ENCODE measurements at places on chromosomes 12 and 14.

- DNase-seq: no peak
These were observed 29.3 kb downstream of the SLC7A8 start for GRCh38 chr14:23153851-23154796.

DNA sequence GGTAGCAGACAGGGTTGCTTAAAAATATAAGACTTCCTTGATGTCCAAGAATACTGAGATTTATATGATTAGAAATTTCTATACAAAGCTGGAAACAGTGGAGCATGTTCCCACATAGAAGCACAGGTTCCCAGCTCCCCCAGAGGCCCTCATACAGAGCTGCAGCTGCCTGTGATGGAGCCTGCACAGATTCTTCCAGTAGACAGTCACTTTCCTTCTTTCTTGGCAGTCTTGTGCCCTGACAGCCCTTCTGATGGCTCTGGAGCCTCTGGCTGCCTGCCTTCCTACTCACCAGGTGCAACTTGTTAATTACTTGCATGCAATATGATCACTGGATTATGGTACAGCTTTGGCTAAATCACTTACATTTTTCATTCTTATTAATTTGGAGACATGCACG, 44.4 kb downstream of the BICD1 start:
- DNase-seq: peak; percentile 73

DNA sequence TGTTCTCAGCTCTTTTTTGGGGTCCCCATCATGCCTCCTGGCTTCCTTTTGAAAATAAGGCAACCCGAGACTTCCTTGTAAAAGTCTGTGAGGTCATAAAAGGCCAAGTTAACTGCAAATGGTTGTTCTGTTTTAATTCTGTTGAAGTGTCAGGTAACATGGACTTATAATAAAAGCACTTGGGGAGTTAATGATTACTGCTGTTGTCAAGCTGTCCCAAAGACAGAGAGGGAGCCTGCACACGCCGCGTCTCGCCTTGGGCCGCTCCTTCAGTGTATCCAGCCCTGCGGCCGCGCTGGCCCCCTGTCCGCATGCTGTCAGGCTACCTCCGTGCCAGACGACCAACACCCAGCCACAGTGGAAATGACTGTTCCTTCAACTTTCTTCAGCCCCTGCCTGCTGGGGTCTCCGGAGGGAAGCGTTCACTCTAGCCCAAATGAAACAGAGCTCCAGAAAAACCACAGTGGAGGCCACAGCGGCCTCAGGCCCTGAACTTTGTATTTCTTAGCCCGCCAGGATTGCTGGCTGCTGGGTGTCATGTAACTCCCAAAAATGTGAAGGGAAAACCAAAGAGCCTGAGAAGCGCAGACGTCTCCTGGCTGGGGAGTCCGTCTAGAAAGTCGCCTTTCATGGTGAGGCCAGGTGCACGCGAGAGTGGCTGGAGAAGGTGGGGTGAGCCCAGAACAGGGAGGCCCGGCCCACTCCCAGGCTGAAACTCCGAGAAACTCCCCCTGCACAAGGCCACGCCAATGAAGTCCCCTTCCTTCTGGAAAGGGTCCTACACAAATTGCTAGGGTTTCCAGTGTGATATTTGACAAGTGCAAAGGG, 189.1 kb downstream of the ZFP36L1 start:
- peak; percentile 10 for DNase-seq

GRCh38 chr14:87838931-87839330, 154.1 kb downstream of the GALC start:
- no peak for DNase-seq

GRCh38 chr14:41120402-41120801, 486.3 kb upstream of the LRFN5 start:
- DNase-seq: no peak

DNA sequence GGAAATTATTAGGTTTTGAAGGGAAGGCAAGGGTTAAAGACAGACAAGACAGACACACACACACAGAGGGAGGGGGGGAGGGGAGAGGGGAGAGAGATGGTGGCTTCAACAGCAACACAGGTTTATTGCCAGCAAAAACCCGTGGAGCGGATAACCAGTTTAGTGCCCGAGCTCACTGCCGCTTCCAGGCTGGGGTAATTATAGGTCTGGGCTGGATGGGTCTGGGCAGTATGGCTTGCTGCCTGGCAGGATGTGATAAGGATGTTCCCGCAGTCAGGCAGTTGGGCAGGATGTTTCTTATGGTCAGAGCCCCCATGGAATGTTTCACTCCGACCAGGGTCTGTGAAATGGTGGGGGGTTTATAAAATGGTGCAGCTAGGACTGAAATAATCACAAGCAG, 4.4 kb upstream of the TDRD9 start:
- DNase-seq: no peak

GRCh38 chr12:48069241-48069640, 36.6 kb downstream of the SENP1 start:
- DNase-seq: no peak

DNA sequence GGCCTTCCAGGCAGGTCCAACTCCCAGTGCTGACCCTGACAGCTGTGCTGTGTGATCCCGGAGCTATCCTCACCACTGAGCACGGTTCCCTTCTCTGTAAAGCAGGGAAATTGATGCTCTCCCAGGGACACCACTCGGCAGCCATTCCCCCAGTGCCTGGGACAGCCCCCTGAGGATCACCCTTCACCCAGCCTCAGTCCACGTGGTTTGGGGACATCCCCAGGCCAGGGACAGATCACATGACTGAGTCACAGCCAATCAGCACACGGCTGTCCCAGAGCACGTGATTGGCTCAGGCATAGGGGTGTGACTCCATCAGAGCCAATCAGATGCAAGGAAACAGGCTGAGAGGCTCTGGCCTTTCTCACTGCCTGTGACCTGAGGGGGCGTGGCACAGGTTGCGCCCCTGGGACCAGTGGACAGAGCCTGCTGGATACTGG, 68.8 kb upstream of the SFSWAP start:
- no peak for DNase-seq

DNA sequence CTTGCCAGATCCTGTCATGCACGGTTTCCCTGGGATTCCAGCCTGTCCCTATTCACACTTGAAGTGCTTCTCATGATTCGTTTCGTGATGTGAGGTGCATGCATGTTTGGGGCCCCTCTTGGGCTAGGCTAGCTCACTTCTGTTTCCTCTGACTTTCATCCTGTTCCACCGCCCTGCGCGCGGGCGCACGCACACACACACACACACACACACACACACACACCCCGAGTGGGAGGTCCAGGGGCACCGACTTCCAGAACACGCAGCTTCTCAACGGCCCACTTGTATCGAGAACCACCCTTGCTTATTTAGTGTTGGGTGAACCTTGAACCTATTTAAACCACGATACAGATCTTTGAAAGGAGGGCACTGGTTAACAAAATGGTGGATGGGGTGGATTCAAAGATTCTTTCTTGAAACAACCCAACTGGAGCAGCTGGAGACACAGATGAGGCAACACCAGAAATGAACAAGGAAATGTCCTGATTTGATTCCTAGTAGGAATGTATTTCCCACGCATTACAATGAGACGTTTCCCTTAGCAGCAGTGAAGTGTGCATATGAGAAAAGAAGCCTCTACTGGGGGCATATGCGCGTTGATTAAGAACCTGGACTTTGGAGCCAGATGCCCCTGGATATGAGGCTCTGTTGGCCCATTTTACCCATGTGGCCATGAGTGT, 16.3 kb downstream of the ELK3 start:
- DNase-seq: no peak

DNA sequence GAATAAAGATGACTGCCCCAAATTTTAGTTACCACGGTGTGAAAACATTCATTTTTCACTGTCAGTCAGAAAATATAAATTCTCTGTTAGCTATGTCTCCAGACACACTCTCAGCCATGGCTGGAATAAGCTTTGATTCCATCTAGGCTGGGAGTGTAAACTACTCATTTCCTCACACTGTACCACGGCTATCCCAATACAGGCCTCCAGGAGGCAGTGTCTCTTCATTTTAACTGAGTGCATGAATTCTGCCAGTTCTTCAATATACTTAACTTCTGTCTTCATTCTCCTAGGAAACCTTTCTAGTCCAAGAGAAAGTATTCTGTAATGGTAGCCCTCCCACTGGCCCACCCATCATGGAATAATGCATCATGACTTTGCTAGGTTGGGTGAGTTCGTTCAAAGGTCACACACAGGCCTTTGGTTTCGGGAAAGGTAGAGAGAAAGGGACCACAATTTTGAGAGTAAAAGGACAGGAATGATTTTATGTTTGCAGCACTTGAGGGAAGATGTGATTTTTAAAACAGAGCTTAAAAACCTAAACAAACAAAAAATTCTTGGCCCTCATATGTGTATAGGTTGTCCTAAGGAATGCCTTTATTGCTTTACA, 381.1 kb downstream of the SEC23A start:
- DNase-seq: peak; percentile 70

DNA sequence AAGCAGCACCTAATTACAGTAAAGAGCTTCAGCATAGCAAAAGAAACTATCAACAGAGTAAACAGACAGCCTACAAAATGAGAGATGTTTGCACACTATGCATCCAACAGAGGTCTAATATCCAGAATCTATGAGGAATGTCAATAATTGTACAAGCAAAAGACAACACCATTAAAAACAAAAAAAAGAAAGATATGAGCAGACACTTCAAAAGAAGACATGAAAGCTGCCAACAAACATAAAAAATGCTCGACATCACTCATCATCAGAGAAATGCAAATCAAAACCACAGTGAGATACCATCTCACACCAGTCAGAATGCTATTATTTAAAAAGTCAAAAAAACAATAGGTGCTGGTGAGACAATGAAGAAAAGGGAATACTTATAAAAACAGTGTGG, 273.1 kb downstream of the TMTC2 start:
- no peak for DNase-seq

DNA sequence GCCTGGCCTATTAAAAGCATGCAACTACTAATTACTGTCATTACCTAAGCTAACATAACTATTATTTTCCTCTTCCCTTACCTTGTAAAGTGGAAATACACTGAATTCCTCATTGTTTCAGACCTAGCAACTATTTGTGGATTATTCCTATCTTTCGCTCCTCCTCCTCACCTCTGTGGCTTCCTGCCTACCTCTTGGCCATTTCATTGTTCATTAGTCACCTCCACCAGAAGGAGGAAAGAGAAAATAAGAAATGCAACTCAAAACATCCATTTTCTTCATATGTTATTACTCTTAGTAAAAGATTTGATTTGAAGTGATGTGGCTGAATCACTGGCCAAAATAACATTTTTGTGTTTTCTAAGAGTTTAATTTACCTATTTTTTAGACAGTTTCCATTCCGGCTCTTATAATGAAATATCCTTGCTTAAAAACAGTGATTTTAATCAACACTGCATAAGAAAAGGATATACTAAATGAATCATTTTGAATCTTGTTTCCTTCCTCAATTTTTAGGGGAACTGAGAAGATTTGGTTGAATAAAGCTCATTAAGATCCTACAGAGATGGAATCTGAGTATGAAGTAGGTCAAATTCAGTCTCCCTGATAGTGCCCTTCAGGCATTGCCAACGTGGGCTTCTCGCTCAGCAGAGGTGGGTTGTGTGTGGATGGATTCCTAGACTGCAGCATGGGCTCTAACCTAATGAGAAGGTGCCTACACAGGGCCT, 27.6 kb upstream of the ARHGAP5 start:
- no peak for DNase-seq

- no peak for DNase-seq
These were observed 438.4 kb upstream of the OR4E1 start for GRCh38 chr14:22112004-22112403.

DNA sequence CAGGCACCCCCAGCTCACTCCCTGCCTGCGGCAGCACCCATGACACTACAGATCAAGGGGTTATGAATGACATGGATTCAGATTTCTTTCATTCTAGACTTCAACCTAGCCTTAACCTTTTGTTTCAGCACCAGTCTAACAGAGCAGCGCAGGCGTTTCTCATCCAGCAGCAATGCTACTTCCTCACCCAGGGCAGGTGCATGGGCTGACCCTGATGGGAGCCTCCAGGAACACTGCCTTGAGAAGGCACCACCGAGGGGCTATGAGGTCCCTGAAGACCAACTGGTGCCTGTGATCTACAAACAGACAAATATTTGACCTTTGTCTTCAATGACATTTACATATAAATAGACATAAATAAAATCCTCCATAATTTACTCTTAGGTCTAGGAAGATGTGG, 10.8 kb downstream of the CDCA4 start:
- no peak for DNase-seq

DNA sequence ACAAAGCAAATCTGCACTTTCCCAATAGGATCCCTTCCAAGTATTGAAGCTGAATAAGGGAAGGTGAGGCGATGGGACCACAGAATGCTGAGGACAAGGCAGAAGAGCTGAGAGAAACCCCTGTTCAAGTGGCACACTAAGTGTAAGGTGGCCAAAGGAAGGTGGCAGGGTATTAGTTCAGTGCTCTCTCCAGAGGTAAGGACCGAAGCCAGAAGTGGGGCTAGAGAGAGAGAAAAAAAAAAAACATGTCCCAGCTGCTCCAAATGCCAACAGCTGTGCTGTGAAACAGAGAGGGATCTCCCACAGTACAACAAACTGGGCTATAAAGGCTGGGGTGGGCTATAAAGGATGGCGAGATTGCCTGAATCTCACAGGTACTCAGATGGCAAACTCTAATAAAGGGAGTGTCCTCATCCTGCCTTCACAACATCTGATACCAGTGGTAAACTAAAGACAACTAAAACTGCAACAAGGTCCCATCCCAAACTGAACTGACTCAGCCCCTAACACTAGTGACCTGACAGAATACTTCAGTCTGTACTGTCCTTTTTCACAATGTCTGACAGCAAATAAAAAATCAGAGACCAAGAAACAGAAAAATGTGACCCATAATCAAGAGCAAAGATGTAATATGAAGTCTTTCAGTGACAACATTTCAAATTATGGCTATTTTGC, 47.9 kb downstream of the CDK17 start:
- peak; percentile 70 for DNase-seq

DNA sequence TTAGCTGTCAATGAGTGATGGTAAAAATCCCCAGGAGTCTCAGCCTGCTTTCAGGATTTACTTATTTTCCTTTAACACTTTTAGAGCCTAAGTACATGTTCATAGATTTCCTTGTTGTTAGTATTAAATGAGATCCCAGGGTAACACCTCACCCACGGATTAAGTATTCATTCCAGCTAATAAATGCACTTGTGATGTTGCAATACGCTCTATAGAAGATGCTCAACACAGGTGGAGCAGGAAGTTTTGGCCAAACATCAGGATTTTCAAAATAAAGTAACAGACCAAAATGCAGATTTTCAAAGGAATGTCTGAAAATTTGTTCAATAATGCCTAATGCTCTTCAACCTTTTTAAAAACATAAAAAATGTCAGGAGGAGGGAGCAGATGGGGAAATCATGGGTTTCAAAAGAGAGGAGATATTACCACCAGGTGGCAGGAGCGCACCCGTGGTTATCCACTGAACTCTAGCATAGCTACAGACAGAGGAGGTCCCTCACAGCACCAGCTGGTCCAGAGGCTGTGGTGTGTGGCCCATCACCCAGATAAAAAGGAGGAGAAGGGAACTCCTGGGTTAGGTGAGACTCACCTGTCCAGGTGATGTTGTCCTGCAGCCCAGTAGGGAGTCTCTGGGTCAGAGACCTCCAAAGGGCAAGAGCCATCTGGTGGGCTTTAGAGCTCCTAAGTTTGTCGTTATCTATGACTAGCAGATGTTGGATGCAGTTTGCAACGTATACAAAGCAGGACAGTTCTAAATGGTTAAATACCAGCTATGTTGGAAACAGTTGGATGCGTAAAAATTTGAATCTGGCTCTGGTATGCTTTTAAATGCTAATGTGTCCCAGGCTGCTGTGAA, 1158.4 kb upstream of the TMEM132C start:
- DNase-seq: peak; percentile 11
